NCI-H1105 (cell line): ENCODE measurements at places on chromosomes 1 and 21.

DNA sequence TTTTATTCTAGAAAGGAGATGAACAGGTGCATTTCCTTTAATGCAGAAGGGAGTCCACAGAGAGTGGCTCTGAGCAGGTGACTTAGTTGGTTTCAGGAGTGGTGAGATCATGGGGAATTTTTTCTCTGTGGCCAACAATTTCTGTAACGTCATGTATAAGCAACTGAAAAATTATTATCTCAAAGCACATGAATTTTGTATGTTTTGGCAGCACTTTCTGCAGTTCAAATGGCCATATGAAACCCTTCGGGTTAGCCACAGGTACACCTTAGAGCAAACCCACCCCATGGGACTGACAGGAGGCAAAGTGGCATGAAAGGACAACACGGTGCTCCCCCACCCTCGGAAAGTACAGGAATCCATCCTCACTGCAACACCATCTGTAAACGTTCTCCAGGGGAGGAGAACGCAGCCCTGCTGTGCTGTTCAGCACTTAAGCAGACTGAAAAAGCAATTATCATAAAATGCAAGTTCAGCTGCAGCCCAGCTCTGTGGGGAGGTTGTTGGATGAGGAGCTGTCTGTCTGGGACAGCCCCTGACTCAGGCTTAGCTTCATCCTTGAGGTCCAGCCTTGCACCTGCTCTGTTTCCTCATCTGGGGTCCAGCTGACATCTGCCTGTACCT is 55.8 kb upstream of the CLDN14 start:
- no peak for DNase-seq

DNA sequence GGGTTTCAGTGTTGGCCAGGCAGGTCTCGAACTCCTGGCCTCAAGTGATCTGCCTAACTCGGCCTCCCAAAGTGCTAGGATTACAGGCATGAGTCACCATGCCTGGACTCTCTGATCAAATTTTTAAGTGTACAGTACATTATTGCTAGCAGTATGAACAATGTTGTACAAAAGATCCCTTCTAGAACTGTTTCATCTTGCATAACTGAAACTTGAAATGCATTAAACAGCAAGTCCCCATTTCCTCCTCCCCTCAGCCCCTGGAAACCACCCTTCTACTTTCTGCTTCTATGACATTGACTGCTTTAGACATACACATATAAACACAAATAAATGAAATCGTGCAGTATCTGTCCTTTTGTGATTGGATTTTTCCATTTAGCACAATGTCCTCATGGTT is 463.4 kb downstream of the PTPRC start:
- no peak for DNase-seq

DNA sequence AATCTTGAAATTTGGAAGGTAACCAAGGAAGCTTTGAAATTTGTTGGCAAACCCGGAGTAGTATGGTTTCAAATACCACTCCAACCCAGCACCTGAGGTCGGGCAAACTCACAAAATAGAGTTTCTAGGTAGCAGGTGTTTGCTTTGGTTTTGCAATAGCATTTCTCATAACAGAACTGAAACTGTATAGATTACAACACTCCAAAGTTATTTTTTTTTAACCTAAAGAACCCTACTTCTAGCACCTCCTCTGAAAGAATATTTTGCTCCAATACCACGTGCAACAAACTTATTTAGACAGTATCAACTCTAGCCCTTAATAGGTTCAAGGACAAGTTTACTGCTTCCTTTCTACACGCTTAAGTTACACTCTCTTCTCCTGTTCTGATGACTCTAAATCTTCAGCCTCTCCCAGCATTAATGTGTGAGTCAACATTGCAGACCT is 178.5 kb upstream of the FMN2 start:
- no peak for DNase-seq

DNA sequence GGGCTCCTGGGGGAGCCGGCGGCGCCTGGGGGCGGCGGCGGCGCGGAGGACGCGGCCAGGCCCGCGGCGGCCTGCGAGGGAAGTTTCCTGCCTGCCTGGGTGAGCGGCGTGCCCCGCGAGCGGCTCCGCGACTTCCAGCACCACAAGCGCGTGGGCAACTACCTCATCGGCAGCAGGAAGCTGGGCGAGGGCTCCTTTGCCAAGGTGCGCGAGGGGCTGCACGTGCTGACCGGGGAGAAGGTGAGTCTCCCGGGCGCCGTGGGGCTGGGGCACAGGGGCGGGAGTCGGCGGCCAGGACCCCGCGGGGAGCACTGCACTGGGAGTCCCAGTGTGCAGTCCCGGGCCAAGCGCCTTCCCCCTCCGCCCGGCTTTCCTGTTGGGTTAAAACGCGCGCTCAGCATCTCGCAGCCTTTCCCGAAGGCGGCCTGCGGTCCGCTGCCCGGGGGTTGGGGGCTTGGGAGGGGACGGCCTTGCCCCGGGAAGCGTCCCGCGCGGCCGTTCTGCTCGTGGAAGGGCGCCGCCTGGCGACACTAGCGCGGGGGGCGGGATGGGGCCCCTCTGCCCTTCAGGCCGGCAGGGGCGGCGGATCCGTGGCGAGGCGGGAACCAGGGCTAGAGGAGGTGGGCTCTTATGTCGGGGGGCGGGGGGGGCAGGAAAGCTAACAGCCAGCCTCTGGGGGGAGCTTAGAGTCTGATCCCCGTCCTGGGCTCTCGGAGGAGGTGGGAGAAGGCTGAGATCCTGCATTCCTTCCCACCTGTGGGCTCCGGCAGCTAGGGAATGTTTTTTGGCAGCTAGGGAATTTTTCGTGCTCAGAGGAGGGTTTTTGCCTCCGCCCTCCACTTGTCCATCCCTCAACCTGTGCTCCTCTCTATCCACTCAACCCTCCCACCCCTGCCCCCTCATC is 1.1 kb downstream of the HUNK start:
- peak; percentile 57 for DNase-seq

GRCh38 chr1:182395906-182396305 is 4.3 kb upstream of the GLUL start:
- no peak for DNase-seq

DNA sequence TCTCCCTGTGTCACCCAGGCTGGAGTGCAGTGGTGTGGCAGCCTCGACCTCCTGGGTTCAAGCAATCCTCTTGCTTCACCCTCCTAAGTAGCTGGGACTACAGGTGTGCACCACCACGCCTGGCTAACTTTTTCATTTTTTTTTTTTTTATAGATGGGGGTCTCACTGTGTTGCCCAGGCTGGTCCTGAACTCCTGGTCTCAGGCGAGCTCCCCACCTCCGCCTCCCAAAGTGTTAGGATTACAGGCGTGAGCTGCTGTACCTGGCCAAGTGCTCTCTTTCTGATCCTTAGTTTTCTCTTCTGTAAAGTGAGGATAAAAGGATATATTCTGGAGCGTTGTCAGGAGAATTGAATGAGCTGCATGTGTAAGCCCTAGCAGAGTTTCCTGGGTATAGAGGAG is 68.7 kb downstream of the GALNT2 start:
- no peak for DNase-seq

DNA sequence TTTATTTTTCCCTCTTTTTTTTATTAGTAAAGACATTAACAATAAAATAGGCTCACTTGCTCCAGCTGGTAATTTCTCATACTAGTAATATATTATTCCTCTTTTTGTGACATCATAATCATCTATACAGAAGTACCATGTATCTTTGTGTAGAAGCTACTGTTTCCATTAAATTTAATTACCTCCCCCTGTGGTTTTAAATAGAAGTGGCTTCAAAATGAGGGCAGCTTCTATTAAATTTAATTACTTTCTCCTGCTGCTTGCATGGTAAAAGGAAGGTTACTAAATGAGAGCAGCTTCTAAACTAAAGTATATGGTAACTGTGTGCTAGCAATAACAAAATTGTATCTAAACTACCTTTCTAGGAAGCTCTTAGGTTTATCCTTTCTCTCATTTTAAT is 94.0 kb downstream of the DPYD start:
- peak; percentile 90 for DNase-seq

- peak; percentile 42 for DNase-seq
These were observed 116.1 kb downstream of the SPATA17 start for GRCh38 chr1:217747156-217747769.
